Left colon (tissue), 2 donors: ENCODE measurements at places on chromosomes 5 and 9. TPM values are rescaled to one million over a fixed set of nuclear protein-coding genes. Genes with fewer than 3 reads are reported as not detected.

The HSD17B4 gene
- total RNA-seq, result 249 TPM

The SPINK13 gene
- total RNA-seq, result not detected

The JAKMIP2 gene
- 0.49 TPM for total RNA-seq

The ZNF454 gene
- 1.3 TPM for total RNA-seq

The GFI1B gene
- 0.89 TPM for total RNA-seq

The TMOD1 gene
- 5.6 TPM for total RNA-seq

The NRARP gene
- total RNA-seq, result 181 TPM

The PCDHGB6 gene
- total RNA-seq, result 1.9 TPM

The PCDHA1 gene
- not detected for total RNA-seq

The DNAH5 gene
- 0.43 TPM for total RNA-seq

The PCA3 gene
- total RNA-seq, result not detected

The SMIM33 gene
- total RNA-seq, result 2.8 TPM

The ARHGEF28 gene
- 9.5 TPM for total RNA-seq

The DNAJA1 gene
- total RNA-seq, result 75.9 TPM

The ZFP62 gene
- 35.8 TPM for total RNA-seq

The CER1 gene
- total RNA-seq, result not detected

The TAF1L gene
- total RNA-seq, result not detected

The DNAI1 gene
- not detected for total RNA-seq

The ZNF782 gene
- 5.1 TPM for total RNA-seq

The ASTN2 gene
- 4.9 TPM for total RNA-seq

The HMCN2 gene
- total RNA-seq, result 23.3 TPM

The PCDHB7 gene
- 0.34 TPM for total RNA-seq

The SLC12A7 gene
- total RNA-seq, result 70.4 TPM

The FOXD4L5 gene
- total RNA-seq, result 0.31 TPM

The DDX4 gene
- total RNA-seq, result not detected

The ECM2 gene
- total RNA-seq, result 1.1 TPM

The SLC23A1 gene
- 4.8 TPM for total RNA-seq

The SEC61B gene
- total RNA-seq, result 102 TPM

The OBP2B gene
- total RNA-seq, result not detected

The DNAJC18 gene
- 2.4 TPM for total RNA-seq

The ARAP3 gene
- 7.1 TPM for total RNA-seq

The CARD9 gene
- 0.52 TPM for total RNA-seq

The KCNN2 gene
- 0.49 TPM for total RNA-seq

The ABLIM3 gene
- 4.3 TPM for total RNA-seq

The C9orf50 gene
- 0.36 TPM for total RNA-seq

The CENPP gene
- 1.7 TPM for total RNA-seq

The GPRIN1 gene
- 1.9 TPM for total RNA-seq

The HAVCR2 gene
- total RNA-seq, result 4.9 TPM

The IL9 gene
- total RNA-seq, result not detected

The SLC27A6 gene
- total RNA-seq, result 0.18 TPM

The LHX6 gene
- 2.1 TPM for total RNA-seq

The ANKRD18B gene
- not detected for total RNA-seq

The CMYA5 gene
- 0.70 TPM for total RNA-seq

The TLX3 gene
- not detected for total RNA-seq

The CDH6 gene
- total RNA-seq, result 1.1 TPM

The SLC34A3 gene
- total RNA-seq, result not detected

The DDX41 gene
- 79.9 TPM for total RNA-seq

The PCDH1 gene
- total RNA-seq, result 133 TPM
